ENCODE measurements at places on chromosomes 6 and 20.

GRCh38 chr6:17289630-17290061 is 8.5 kb downstream of the RBM24 start:
- no peak for DNase-seq

- no peak for DNase-seq
Measured at GRCh38 chr6:41705311-41705995, 30.0 kb downstream of the TFEB start.

GRCh38 chr6:12228447-12229146 is 61.6 kb upstream of the EDN1 start:
- DNase-seq = no peak

DNA sequence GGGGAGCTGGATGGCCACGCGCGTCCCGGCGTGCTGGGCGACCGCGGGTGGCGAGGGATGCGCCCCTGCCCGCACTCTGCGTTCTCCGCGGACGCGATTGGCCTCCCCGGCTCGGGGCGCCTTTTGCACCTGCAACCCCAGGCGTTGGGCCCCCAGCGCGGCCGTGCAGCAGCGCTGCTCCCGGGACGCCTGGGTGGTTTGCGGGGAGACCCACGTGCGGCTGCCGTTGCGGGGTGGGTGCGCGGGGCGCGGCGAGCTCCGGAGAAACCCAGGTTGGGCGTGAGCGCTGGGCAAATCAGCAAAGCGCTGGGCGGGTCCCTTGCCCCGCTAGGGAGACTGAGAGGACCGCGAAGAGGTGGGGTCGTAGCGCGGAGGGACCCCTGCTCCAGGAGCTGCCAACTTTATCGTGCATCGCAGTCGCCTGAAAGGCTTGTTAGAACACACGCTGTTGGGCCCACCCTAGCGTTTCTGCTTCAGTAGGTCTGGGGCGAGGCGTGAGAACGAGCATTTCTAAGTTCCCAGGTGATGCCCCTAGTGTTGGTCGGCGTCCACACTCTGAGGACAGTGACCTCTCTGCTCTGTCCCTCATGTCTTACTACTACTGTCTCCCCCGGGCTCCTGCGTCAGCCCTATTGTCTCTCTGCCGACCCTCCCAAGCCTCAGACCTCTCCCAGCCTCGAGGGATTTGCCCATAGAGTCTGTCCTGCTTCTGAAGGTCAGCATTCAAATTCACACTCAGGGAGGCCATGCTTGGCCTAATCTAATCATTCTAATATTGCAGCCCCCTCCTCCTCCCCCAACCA is 538 bp upstream of the ZFP64 start:
- DNase-seq = no peak

DNA sequence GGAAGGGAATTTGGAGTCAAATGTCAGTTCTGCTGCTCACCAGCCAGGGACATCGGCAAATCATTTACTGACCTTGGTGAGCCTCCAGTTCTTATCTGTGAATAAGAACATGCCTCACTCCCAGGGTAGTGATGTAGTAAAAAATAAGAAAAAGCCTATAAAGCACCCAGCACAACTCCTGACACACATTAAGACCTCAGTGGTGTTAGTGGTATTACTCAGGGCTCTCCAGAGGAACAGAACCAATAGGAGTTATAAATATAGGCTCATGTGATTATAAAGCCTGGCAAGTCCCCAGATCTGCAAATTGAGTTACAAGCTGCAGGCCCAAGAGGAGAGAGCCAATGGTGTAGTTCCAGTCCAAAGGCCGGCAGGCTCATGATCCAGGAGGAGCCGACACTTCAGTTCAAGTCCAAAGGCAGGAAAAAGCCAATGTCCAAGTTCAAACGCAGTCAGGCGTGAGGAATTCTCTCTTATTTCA is 71.3 kb upstream of the EYA2 start:
- DNase-seq = no peak

- no peak for DNase-seq
Measured at GRCh38 chr6:12421596-12421995, 131.4 kb downstream of the EDN1 start.

GRCh38 chr6:143333081-143333480 is 117.4 kb downstream of the ADAT2 start:
- no peak for DNase-seq

- DNase-seq = no peak
Measured at GRCh38 chr6:44228433-44228832, 5.0 kb downstream of the SLC29A1 start.

DNA sequence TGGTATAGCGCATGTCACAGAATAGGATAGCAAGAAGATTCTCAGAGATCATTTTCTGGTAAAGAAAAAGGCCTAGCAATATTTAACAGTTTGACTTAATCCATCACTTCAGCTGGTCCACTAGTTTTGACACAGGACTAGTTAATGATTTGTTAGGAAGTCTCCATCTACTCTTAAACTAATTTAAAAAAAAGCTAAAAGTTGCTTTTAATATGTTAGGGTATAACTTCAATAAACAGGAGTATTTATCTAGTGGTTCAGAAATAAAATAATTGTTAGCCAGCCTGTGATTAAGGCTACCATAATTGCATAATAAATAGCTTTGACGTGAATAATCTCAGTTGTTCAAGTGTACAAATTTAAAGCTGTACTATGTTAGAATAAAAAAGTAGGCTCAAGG is 195.6 kb downstream of the FUT9 start:
- DNase-seq = no peak

- DNase-seq = no peak
Measured at GRCh38 chr20:23537030-23537429, 31.3 kb downstream of the CST9L start.

DNA sequence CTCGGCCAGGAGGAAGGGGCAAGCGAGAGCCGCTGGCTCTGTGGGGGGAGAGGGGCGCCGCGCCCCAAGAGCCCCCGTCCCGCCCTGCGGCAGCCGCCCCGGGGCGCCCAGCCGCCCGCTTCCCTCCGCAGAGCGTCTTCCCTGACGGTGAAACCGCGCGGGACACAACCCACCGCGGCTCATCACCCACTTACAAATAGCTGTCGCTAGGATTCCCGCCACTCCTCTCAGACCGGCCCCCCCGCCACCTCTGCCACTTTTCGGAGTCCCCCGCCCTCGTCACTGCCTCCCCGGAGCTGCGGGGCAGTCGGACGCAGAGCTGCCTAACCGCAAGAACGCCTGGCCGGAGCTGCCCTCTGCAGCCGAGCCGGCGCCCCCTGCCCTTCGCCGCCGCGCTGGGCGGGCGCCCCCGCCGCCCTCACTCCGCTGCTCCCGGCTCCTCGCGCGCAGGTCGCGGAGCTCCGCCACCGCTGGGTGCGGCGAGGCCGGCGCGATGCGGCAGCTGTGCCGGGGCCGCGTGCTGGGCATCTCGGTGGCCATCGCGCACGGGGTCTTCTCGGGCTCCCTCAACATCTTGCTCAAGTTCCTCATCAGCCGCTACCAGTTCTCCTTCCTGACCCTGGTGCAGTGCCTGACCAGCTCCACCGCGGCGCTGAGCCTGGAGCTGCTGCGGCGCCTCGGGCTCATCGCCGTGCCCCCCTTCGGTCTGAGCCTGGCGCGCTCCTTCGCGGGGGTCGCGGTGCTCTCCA is at the start of gene SLC35D3:
SLC35D3 (plus strand) TSS at position 366 of the 749 bp plus-strand sequence; CDS start at position 494, 128 bp downstream.
- no peak for DNase-seq

DNA sequence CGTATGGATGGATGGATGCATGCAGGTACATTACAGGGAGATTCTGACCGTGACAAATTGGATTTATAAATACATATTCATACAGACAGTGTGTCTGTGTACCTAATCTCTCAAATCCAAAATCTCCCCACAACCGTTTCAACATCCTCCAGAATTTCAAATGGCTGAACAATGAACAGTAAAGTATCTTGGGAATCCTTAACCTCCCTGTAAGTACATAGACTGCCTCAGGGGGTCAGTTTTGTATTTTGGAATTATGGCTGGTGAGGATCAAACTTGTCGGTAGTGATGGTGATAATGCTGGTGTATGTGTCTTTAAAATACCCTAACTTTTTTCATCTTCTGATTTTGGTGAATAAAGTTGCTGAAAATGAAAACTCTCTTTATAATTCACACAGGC is 246.2 kb downstream of the FOXC1 start:
- DNase-seq = no peak

DNA sequence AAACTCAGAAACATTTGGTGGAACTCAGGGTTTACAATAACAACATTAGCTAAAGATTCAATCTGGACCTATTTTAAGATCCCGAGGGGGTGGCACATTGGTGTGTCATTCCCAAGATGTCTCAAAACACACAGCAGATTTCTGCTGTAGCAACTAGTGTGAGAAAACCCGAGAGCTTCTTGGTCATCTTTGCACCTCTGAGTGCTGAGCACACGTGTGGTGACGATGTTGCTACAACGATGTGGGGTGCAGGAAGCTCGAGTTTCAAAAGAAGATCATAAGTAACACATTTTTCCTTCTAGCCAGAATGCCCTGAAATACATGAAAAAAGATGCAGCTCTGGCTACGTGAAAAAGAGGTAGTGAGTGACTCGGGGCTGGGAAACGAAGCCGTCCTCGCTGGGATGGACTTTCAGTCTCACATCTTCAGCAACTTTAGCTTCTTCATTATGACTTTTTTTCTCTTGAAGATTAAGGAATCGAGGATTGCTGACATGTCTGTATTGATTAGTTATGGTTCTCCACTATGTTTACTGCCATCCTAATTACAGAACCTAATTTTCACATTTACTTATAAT is 1.5 kb downstream of the RAMACL start:
- no peak for DNase-seq

DNA sequence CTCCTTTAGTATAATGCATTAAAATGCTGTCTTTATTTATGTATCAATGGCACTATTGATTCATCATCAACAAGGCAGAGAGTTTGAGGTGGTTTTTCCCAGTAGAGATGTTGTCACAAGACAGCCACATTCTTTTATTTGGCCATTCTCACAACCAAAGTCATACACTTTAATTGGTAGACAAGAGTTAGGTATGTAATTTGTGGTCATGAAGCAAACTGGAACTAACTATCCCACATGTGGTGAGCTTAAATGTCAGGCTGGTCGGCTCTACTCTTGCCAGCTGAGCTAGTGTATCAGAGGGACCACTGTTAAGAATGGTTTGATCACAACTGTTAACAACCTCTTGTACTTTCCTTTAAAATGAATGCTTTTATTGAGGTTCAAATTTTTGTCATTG is 714.6 kb downstream of the CD109 start:
- no peak for DNase-seq

DNA sequence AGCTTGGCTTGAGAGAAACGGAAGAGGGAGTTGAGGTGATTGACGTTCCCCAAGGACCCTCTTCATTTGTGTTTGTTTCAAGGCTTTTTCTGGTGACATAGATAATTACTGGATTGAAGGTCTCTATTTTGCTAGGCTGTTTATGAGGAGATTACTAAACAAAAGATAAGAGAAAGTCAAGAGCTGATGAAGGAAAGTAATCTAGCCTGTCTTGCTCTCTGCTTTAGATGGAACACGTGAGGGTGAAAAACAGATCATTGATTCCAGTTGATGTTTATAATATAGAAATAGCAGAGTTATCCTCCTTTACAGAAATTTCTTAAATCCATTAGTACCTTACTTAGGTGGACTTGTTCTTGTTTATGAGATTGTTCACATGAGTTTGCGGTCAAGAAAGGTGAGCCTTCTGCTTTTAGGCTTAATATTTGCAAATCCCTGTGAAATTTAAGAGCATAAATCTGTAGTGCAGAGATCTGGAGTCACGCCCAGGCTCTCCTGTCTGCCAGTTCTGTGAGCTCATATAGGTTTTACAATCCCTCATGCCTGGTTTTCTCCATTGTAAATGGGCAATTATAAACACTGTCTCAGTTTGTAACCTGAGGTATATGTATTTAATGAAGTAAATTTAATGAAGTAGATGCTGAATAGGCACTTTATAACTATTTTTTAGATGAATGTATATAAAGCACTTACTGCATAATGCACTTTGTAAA is 272.8 kb downstream of the NKAIN2 start:
- no peak for DNase-seq

DNA sequence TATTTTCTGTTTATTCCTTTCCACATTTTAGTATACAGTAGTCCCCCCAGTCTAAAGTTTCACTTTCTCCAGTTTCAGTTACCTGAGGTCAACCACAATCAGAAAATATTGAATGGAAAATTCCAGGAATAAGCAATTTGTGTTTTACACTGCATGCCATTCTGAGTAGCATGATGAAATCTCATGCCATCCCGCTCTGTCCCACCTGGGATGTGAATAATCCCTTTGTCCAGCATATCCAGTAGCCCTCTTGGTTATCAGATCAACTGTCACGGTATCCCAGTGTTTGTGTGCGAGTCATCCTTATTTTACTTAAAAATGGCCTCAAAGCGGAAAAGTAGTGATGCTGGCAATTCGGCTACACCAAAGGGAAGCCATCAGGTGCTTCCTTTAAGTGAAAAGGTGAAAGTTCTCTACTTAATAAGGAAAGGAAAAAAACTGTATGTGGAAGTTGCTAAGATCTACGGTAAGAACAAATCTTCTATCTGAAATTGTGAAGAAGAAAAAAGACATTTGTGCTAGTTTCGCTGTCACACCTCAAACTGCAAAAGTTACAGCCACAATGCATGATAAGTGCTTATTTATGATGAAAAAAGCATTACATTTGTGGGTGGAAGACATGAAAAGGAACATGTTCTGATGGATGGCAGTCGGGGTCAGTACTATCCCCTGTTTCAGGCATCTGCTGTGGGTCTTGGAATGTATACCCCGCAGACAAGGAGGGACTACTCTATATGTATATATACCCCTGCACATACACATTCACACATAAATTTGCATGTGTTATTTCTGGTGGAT is 11.3 kb downstream of the NOX3 start:
- no peak for DNase-seq

GRCh38 chr6:92791403-92791802 is 628.0 kb downstream of the EPHA7 start:
- no peak for DNase-seq

GRCh38 chr6:20178327-20178726 is 33.9 kb downstream of the MBOAT1 start:
- DNase-seq = no peak

- no peak for DNase-seq
Measured at GRCh38 chr6:4613795-4614194, 162.4 kb upstream of the CDYL start.

- no peak for DNase-seq
Measured at GRCh38 chr20:23116311-23117089, 30.4 kb upstream of the CD93 start.

GRCh38 chr20:47421076-47421475 is 64.6 kb upstream of the ZMYND8 start:
- DNase-seq = no peak

All from effector CD4-positive, alpha-beta T cell (primary cell).